ENCODE measurements at places on chromosomes 3 and 15. TPM values are rescaled to one million over a fixed set of nuclear protein-coding genes. Genes with fewer than 3 reads are reported as not detected.

Gene PLA2G4E
- total RNA-seq, result 0.34 TPM

Gene CKMT1B
- 28.6 TPM for total RNA-seq

Gene ACKR2
- total RNA-seq, result 17.2 TPM

Gene CCDC33
- 10.2 TPM for total RNA-seq

Gene CFAP91
- 5.8 TPM for total RNA-seq

Gene ACAD9
- total RNA-seq, result 76.0 TPM

Gene CYP19A1
- total RNA-seq, result 0.34 TPM

Gene GOLGA8G
- total RNA-seq, result not detected

Gene SIDT1
- 61.6 TPM for total RNA-seq

Gene SLTM
- total RNA-seq, result 159 TPM

Gene PLAAT1
- 0.96 TPM for total RNA-seq

Gene SHC4
- total RNA-seq, result 0.55 TPM

All from ureter (tissue), 1 donor.